ENCODE measurements at places on chromosomes 13 and 19.
A peak's percentile ranks its signal among the peaks of the same experiment; 100 is the strongest.

GRCh38 chr13:37706041-37706440, 107.5 kb upstream of the POSTN start:
- no peak overlapping the region for H3K27ac ChIP-seq
- H3K4me3 ChIP-seq = no peak overlapping the region
- no peaks in the 10 kb centered on the region for H3K27me3 ChIP-seq
- DNase-seq = no peak

DNA sequence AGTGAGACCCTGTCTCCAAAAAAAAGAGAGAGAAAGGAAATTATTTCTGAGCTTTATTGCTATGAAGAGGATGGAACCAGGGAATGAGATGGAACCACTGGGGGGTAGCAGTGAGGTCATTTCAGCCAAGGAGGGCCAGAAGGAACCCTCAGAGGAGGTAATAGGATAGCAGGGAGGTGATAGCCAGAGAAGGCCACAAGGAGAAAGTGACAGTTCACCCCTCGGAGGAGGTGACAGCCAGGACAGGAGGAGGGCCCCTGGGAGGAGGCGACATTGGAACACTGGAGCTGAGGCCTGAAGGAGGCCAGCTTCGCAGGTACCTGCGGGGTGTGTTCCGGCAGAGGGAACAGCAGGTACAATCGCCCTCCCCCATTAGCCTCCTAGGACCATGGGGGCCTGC, 675 bp upstream of the PGPEP1 start:
- H3K4me3 ChIP-seq = peak overlapping the region; percentile 65
- no peaks in the 10 kb centered on the region for H3K27me3 ChIP-seq
- no peaks in the 10 kb centered on the region for H3K36me3 ChIP-seq

DNA sequence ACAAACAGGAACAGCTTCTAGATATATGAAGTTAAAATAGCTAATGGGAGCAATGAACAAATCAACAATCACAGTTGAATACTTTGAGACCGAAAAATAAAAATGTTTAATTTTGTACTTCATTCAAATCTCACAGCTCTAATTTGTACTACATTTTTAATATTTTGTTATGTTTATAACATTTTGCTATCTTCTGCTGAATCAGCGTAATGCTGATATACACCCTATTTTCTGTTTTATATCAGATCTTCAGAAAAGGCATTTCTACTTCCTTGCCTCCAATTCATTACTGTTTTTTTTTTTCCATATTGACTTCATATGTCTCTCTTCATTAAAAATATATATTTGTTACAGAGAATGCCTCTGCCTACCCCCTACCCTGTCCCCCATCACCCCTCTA, 27.9 kb upstream of the GPR183 start:
- H3K36me3 ChIP-seq = no peaks in the 10 kb centered on the region
- no peak overlapping the region for H3K4me3 ChIP-seq
- no peak overlapping the region for H3K27ac ChIP-seq
- no peak for DNase-seq
- H3K27me3 ChIP-seq = no peaks in the 10 kb centered on the region
- no peaks in the 10 kb centered on the region for H3K4me1 ChIP-seq

- no peaks in the 10 kb centered on the region for H3K4me1 ChIP-seq
- H3K36me3 ChIP-seq = no peaks in the 10 kb centered on the region
- no peak overlapping the region for H3K4me3 ChIP-seq
- H3K27ac ChIP-seq = no peak overlapping the region
- H3K27me3 ChIP-seq = peaks cover 5% of the 10 kb centered on the region
Measured at GRCh38 chr19:53977991-53978731, 13.3 kb upstream of the CACNG6 start.

GRCh38 chr19:17406046-17406886, 836 bp upstream of the BST2 start:
- H3K4me3 ChIP-seq = peak overlapping the region; percentile 63
- peak overlapping the region; percentile 76 for H3K27ac ChIP-seq
- H3K36me3 ChIP-seq = no peaks in the 10 kb centered on the region
- H3K4me1 ChIP-seq = peaks cover 18% of the 10 kb centered on the region

DNA sequence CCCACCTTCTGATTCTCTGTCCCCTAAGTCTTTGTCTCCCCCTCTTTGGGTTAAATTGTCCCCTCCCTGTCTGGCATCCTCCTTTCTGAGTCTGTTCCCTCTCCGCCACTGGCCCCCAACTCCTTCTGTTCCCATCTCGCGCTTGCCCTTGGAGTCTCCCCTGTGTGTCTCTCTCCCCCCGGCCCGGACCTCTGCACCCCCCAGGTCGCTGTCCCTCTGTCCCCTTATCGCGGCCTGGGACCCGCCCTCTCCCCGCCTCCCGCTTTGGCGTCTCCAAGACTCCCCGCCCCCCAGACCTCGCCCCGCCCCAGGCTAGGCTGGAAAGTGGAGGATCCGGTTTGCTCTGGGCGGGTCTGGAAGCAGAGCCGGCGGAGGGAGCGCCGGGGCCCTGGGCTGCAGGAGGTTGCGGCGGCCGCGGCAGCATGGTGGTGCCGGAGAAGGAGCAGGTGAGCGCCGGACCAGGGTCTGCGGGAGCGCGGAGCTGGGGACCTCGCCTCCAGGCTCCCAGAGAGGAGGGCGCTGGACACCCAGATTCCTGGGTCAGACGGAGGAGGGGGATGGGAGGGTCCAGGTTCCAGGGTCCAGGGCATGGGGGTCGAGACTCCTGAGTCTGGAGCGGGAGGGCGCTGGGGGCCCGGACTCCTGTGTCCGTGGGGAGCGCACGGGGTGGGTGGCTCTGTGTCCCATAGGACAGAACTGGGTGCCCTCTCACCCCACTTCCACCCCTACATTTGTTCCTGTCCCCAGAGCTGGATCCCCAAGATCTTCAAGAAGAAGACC, at the start of gene TRPM4:
Gene TRPM4, plus strand, starts transcription at position 348 of the 780 bp plus-strand sequence. Its CDS starts 75 bp downstream, at position 423.
- H3K27me3 ChIP-seq = no peaks in the 10 kb centered on the region
- H3K36me3 ChIP-seq = no peaks in the 10 kb centered on the region
- H3K27ac ChIP-seq = peak within 1 kb of the TSS; percentile 93
- peaks cover 9% of the 10 kb centered on the region for H3K4me1 ChIP-seq
- H3K4me3 ChIP-seq = peak within 1 kb of the TSS; percentile 85
- DNase-seq = peak; percentile 98
